ENCODE measurements at places on chromosomes 5 and 9.

- no peak for DNase-seq
Measured at GRCh38 chr5:2300421-2300820, 417.7 kb upstream of the IRX4 start.

GRCh38 chr5:131754363-131754762, 42.5 kb downstream of the FNIP1 start:
- DNase-seq: no peak

- DNase-seq: no peak
Measured at GRCh38 chr9:31028137-31028536, 1356.3 kb upstream of the ACO1 start.

GRCh38 chr5:99331061-99331460, 402.3 kb upstream of the CHD1 start:
- DNase-seq: no peak

DNA sequence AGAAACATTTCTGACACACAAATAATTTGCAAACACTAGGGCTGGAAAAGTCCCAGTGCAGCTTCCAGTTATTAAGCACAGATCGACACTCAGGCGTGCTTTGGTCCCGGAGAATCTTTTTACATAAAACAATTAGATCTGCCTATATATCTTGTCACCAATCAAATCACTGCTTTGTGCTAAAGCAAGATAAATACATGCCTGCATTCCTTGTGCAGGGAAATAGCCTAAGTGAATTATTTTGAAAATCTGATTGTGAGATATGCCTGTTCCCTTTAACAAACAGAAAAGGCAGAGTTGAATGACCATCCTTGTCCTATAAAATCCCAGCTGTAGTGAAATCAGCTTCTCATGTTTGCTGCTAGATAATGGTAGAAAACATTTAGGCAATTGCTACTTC, 604.4 kb downstream of the CCDC171 start:
- no peak for DNase-seq

GRCh38 chr9:125985142-125985997, 238.2 kb downstream of the PBX3 start:
- no peak for DNase-seq

- DNase-seq: no peak
Measured at GRCh38 chr9:81213456-81213855, 475.9 kb downstream of the TLE1 start.

DNA sequence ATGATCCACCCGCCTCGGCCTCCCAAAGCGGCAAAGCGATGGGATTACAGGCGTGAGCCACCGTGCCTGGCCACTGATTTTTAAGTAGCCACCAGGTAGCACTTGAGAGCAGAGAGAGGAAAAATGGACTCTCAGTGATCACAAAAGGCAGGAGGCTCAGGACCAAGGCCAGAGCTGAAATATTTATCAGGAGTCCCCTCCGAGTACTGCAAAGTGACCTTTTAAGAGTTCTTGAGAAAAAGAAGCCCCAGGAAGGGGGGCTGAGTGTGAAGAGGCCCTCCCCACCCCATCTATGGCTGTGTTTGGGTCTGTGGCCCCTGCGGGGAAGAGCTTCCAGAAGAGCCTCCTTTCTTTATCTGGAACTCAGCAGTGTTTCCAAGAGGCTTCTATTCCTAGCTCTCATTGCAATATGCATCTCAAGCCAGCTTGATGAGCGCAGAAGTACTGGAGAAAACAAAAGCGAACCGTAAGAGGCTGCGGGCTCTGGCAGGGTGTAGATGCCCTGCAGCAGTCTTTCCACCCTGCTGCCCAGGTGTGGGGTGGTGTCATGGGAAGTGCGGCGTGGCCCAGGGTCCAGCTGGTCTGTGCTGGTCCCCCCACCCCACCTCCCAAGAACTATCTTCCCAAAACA, 75.5 kb upstream of the CDK20 start:
- no peak for DNase-seq

DNA sequence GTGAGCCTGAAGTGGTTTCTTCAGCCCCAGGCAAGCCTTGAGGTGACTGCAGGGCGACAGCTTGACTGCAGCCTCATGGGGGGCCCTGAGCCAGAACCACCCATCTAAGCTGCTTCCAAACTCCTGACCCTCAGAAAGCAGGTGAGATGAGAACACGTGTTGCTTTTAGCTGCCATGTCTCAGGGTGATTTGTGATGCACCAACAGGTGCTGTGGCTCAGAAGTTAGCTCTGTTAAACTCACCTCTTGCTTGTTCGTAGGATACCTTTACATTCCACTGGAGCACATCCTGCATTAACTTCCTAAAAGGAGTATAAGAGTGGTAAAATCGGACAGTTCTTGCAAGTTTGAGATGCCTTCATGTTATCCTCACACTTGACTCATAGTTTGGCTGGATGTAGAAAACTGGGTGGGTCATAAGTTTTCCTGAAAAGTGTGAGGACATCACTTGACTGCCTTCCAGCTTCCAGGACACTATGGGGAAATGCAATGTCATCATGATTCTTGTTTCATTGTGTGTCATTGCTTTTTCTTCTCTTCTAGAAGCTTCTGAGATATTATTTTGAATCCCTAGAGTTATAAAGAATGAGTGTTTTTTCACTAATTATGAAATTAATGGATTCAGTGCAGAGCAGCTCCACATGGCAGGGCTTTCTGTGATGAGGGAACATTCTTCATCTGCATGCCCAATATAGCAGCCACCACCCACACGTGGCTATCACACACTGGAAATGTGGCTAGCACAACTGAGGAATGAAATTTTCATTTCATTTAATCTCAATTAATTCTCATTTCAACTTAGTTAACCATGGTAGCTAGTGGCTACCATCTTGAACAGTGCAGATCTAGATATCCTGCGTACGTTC, 92.3 kb downstream of the HSD17B3 start:
- no peak for DNase-seq

Data from HL-60 (cell line).